Stimulated activated CD4-positive, alpha-beta T cell treated with anti-CD3 and anti-CD28 coated beads, Interleukin-2, amount 100 ng/mL, for 24 hours (primary cell): ENCODE measurements at places on chromosomes 13 and 19.

DNA sequence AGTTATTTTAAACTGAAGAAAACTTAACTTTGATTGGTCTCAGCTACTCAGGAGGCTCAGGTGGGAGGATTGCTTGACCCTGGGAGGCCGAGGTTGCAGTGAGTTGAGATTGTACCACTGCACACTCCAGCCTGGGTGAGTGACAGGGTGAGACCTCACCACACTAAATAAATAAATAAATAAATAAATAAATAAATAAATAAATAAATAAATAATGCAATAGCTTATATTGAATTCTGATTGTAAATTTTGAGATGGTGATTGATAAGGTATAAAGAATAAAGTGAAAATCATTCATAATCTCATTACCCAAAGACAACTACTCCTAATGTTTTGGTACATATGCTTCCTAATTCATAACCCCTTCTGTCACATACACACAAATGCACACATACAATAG lies 58.1 kb downstream of the TUBA3C start:
- no peak for DNase-seq

DNA sequence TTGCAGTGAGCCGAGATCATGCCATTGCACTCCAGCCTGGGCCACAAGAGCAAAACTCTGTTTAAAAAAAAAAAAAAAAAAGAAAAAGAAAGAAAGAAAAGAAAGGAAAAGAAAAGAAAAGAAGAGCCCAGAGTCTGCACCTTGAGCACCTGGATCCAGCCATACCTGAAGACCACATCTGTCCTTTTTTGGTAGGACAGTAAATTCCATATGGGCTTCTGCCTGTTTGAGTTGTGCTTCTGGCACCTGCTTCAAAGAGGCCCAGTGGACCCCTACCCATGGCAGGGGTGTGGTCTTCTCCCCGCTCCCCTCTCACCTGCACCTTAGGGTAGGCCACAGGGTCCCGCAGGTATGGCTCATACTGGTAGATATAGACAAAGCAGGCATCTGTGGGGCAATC lies 5.8 kb downstream of the TM6SF2 start:
- DNase-seq = no peak

DNA sequence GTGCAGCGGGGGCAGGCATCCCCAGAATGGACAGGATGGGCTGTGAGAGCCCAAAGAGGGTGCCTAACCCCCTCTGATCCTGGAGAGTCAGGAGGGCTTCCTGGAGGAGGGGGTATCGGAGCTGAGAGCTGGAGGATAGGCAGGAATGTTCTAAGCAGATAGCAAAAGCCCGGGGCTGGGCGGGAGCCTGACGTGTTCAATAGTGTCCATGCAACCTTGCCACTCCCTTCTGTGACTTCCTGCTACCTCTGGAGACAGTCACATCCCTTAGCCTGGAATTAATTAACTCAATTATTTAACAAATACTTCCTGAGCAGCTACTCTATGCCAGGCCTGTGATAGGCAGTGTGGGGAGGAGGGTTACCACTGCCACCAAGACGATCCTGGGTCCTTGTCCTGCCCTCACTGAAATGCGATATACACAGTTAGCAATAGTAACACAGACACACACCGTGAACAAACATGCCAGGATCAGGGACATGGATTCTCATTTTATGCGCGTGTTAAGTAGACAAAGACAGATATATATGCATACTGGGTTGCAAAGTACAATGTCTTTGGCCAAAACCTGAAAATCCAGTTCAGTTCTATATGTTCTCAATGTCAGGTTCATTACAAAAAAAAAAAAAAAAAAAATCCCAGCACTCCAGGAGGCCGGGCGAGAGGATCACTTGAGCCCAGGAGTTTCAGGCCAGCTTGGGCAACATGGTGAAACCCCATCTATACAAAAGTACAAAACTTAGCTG lies 10.7 kb downstream of the AP2S1 start:
- DNase-seq = no peak

- DNase-seq = no peak
Measured at GRCh38 chr13:112562786-112563383, 25.1 kb downstream of the TUBGCP3 start.

GRCh38 chr13:29958476-29958875 lies 108.1 kb upstream of the UBL3 start:
- DNase-seq = no peak

- no peak for DNase-seq
Measured at GRCh38 chr13:41267106-41267505, 3.7 kb upstream of the MTRF1 start.

DNA sequence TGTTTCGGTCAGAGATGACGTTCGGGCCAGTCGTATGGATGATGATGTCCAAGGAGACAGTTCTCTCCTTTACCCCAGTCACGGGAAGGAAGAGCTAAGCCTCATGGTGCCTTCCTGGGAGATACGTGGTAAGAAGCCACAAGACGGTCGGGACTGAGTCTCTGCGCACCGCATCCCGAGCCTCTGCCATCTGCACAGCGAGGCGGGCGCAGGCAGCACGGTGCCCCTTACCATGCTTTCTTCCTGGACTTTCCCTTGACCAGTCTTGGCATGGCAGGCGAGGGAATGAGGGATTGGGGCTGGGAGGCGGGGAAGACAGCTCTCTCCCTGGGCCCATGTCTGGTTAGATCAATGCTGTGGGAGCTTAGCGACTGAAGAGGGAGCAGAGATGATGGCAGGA lies 10.1 kb upstream of the LAIR2 start:
- DNase-seq = no peak

DNA sequence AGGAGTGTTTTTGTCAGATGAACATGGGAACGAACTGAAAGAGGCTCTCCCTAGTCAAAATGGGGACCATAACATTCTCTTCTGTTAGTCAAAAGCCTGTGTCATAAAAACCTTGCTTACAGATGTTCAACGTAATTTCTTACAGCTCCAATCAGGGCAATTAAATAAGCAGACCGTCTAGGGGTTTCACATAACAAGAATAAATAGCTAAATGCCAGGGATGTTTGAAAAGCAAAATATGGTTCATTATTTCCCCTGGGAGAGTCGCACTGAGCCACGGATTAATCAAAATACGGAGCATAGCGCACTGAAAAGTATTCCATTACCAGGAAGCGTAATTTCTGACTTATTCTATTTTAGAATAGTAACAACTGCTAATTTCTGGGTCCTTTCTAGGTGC lies 63.7 kb upstream of the MRI1 start:
- DNase-seq = no peak

GRCh38 chr19:15249528-15249874 lies 17.3 kb upstream of the EPHX3 start:
- DNase-seq = no peak

DNA sequence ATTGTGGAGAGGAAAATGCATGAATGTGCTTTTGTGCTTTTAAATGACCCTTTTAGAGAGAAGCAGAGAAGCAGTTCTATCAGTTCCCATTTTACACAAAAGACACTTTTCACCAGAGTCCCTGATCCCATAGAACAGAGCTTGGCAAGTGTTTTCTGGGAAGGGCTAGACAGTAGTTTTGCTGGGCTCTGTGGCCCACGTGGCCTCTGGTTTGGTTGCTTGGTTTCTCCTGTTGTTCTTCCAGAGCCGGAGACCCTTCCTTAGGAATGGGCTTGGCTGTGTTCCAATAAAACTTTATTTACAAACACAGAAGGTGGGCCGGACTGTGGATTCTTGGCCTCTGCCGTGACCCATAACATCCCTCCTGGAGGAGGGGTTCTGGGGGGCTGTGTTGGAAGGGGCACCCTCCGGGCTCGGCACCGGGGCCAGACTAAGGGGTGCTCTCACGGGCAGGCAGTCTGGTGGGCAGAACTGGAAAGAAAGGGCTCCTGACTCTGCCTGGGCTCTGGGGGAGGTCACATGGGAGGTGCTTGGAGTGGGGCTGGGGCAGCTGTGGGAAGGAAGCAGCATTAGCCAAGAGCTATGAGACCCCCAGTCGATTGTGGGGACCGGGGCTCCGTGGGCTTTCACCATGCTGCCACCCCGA lies 3.2 kb downstream of the SPPL2B start:
- no peak for DNase-seq

DNA sequence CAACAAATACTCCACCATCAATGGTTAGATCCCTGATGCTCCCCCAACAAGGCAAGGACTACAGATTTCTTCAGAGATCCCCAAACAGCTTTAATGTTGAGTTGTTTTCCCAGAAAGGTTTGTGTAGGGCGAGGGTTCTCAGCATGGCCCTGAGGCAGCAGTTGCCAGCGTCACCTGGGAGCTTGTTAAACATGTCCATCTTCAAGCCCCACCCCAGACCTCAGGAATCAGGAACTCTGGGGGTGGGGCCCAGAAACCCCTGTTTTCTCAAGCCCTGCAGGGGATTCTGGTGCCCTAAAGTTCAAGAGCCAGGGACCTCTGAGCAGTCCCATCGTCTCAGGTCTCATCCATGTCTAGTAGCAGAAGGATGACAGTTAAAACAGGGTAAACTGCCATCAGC lies 9.6 kb downstream of the EFNB2 start:
- DNase-seq = no peak

- DNase-seq = no peak
Measured at GRCh38 chr19:5141129-5141849, 172.4 kb downstream of the KDM4B start.

DNA sequence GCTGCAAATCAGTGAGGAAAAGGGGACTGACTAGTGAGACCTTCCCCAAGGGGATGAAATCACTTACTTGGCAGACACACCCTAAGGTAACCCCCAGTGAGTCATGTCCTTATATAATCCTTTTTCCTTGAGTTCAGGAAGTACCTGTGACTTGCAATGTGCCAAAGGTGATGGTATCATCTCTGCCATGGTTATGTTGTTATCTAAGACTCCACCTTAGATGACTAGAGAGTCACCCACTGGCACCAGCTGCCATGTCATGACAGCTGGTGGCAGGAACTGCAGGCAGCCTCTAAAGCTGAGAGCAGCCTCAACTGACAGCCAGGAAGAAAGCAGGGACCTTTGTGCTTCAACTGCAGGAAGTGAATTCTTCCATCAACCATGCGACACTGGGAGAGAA lies 12.5 kb downstream of the PBX4 start:
- no peak for DNase-seq

GRCh38 chr13:50829226-50829625 lies 14.3 kb downstream of the DLEU7 start:
- no peak for DNase-seq

DNA sequence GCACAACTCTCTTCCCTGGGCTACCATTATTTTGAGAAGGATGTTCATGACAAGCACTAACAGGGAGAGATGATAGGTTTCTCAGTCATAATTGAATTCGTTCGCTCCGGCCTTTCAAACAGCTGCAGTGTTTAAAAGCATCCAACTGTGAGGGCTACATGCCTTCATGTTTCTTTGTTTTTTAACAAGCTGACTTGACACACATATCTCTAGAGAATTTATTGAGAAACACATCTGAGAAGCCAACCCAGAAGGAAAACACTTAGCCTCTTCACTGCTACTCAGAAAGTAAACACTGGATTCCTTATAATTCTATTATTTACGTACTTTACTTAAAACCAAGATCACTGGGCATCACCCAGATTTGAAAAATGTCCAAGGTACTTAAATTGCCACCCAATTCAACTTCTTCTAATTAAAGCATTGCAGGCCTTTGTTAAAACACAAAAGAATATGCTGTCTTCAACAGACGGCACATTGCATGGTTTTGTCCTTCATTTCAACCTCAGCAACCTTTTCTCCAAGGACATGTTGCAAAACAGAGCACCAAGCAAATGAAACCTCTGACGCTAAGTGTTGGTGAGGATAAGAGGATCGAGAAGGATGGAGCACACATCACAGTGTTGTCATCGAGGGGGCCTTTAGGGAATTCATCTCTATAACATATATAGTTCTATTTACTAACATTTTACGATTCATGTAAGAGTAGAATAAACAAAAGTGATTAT lies 75.8 kb downstream of the TBC1D4 start:
- DNase-seq = no peak

DNA sequence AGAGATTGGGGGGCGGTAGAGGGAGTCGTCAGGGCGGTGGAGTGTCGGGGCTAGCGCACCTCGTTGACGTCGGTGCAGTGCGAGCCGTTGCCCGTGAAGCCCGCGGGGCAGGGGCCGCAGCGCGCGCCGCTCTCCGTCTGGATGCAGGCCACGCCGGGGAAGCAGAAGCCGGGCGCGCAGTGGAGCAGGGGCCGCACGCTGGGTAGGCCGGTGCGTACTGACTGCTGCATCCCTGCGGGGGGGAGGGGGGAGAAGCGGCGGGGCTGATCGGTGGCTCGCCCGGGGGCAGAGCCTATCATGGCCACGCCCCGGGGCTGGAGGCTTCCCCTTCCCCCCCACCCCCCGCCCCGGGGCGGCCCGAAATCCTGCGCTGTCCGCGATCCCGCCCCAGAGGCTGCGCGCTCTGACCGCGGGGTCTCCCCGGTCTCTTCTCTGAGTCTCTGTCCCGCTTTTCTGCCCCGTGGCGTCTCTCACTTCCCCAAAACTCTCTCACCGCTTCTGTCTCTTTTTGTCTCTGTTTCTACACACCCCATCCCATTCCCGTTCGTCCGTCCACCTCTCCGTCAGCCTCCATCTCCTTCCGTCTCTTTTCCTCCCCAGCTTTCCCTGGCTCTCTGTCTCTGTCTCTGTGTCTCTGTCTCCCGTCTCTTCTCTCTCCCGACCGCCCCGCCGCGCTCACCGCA lies 1.1 kb downstream of the COMP start:
- DNase-seq = peak; percentile 37

DNA sequence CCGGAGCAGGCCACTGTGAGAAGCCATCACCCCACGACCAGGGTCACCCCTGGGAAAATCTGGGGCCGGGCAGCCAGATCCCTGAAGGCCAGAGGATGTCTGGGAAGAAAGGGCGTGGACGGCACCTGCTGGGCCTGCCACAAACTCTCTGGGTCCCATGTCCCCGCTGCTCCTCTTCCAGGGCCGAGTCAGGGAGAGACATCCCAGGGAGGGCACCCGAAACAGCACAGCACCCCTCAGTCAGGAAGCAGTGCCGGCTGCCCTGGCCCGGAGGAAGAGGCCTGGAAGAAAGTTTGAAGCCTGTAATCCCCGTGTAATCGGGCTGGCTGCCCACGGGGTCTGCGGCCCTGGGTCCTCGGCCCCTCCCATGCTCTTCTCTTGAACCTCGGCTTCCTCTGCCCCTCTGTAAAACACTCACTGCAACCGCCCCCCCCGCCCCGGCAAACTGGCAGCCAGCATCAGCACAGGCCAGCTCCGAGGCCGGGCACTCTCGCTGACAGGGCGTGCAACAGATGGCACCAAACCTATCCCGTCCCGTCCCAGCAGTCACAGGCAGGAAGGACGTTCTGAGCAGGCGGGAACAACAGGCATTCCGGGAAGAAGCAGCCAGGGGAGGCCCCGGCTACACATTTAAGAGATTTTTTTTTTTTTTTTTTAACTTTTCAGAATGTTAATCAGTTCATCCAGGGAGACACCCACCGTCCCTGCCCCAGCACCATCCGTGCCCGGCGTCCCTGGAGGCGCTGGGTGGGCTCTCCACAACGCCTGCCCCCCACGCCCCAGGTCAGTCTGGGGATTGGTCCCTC lies 1.5 kb downstream of the SBNO2 start:
- DNase-seq = no peak
